ENCODE measurements at places on chromosomes 5 and 9. TPM values are rescaled to one million over a fixed set of nuclear protein-coding genes. Genes with fewer than 3 reads are reported as not detected.

DNA sequence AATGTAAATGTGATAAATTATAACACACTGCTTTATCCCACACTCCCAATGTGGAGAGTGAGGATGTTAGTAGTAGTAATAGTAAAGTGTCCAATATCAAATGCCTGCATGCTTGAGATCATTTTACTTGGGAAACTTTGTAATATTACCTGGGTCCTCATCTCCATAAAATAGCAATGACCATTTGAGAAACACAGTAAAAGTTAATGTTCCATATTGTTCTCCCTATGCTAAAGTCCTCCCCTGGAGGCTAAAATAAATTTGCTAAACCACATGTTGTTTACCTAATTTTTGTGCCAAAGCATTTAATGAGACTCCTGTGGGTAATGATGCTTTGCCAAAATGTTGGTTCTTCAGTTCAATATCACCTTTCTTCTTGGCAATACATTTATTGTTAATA, 291.2 kb downstream of the CDH10 start:
- H3K4me3 ChIP-seq: no peak overlapping the region
- no peaks in the 10 kb centered on the region for H3K27me3 ChIP-seq
- H3K36me3 ChIP-seq: no peaks in the 10 kb centered on the region

- DNase-seq: peak; percentile 77
- H3K27ac ChIP-seq: no peak overlapping the region
- no peaks in the 10 kb centered on the region for H3K27me3 ChIP-seq
- no peaks in the 10 kb centered on the region for H3K36me3 ChIP-seq
These were observed 136.9 kb downstream of the SIL1 start for GRCh38 chr5:139061274-139061673.

- no peaks in the 10 kb centered on the region for H3K4me1 ChIP-seq
- no peaks in the 10 kb centered on the region for H3K36me3 ChIP-seq
These were observed 98.4 kb downstream of the TARS1 start for GRCh38 chr5:33539212-33539611.

- peak overlapping the region; percentile 29 for H3K4me3 ChIP-seq
- DNase-seq: no peak
- peak overlapping the region; percentile 49 for H3K27ac ChIP-seq
- H3K36me3 ChIP-seq: no peaks in the 10 kb centered on the region
- H3K4me1 ChIP-seq: no peaks in the 10 kb centered on the region
These were observed 1.0 kb upstream of the PANK3 start for GRCh38 chr5:168580227-168580508.

TERT gene
- polyA plus RNA-seq: not detected
